ENCODE measurements at places on chromosomes 7 and 10.

- DNase-seq, result no peak
Observed at GRCh38 chr7:105587909-105588635, 6.8 kb upstream of the EFCAB10 start.

DNA sequence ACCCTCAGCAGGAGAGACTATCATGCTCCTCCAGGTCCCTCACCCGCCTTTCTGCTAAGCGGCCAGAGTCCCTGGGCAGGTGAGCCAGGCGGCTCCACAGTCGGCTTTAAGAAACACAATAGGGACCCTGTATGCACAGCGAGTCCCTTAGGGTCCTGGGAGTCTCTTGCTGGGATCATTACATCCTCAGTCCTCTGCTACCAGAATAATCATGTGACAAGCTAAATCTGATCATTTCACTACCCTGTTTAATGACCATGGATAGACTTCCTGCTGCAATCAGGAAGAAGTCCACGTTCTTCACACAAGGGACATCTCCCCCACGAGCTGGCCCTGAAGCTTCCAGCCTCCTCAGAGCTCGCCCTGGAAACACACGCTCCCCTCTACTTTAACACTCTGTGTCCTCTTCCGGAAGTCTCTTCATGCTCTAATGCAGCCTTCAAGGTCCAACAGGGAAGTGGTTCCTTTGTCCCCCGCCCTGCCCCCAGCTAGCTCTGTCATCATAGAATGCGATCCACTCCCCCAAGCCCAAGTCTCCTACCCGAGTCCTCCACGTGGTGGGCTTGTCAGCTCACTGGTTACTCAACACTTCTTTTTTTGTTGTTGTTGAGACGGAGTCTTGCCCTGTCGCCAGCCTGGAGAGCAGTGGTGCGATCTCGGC lies 101.5 kb downstream of the RNF216 start:
- no peak for DNase-seq

DNA sequence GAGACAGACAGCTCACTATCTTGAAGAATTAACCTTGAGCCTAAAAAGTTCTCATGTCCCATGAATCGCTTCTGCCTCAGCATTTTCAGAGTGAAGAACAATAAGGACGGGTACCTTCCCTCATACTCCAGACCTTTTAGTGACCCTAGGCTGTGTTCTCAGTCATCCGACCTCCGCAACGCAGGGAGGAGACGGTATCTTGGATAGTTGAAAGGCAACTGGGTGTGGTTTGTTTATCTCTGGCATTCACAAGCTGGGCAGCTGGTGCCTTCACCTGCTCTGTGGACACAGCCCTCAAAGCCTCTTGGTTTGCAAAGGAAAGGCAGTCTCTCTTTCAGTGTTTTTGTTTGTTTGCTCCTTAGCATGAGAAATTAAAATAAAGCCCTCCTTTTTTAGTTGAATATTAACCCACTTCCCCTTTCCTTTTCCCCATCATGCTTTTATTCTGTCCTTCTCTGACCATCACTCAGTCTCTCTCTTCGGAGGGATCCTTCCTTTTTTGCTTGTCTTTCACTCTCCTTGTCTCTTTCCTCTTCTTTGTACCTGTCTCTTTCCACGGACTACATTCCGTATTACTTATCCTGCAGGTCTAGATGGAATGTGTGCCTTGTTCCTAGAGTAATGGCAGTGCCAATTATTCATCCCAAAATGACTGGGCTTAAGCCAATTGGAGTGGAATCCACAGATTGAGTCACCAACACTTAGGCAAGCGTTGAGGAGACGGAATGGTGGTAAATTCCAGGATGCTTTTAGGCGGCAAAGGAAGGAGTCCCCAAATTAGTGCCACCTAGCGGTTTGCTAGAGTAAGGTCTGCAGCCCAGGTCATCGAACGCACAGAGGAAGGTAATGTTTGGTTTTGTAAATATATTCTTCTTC lies 45.8 kb downstream of the PRR15 start:
- DNase-seq, result peak; percentile 32

- DNase-seq, result no peak
Observed at GRCh38 chr7:10471280-10472058, 502.2 kb upstream of the PHF14 start.

DNA sequence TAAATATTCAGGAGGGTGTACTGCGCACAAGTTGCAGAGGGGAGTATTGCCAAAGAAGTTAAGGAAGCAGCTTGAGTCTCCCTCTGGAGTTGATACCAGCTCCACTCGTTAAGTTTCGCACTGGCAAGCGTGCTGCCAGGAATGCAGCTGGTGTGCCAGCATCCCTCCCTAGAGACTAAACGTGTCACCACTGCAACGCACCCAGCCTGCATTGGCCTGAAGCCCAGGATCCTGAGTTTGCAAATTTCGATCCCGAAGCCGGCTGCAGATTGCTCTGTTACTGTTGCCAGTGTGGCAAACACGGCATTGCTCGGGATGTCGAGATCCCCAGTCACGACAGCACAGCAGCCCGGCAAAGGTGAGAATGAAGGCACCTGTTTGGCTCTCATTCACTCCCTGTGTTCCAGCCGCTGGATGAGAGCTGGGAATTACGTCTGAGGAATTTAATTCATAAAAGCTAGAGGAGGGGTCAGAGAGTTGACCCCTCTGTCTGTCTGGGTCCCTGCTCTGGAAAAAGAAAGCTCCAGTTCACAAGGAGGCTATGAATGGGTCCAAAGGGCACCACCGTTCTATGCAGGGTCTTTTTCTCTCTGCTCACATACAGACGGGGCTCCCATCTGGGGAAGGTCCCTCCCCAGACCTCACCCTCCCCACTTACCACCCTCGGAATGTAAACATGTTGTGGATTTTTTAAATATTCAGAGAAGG lies 61.0 kb downstream of the NRP1 start:
- peak; percentile 89 for DNase-seq

DNA sequence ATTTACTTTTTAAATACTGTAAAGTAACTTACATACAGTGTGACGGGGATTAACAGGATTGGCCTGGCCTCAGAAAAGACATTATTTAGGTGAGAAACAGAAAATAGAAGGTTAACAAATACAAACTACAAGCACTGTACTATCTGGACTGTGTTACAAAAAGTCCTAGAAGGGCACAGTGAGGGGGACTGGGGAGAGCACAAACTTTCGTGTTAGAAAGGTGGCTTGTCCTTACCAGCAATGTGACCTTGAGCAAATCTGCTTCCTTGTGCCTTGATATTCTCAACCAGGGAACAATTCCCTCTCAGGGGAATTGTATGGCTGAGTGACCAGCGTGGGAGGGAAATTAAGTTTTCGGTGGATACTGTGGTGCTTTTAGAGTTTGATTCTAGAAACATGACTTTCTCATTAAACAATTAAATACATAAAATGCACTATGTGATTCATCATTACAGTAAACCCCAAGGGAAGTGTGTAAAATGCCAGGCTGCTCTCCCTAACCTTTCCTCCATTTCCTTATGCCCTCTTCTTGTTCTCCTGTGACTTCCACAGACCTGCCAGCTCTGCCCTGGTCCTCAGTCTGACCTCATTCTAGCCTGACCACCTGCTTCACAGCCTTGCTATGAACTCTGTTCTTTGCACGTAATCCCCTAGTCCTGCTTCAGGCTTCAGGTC lies 57.7 kb downstream of the OSBPL3 start:
- DNase-seq, result no peak

DNA sequence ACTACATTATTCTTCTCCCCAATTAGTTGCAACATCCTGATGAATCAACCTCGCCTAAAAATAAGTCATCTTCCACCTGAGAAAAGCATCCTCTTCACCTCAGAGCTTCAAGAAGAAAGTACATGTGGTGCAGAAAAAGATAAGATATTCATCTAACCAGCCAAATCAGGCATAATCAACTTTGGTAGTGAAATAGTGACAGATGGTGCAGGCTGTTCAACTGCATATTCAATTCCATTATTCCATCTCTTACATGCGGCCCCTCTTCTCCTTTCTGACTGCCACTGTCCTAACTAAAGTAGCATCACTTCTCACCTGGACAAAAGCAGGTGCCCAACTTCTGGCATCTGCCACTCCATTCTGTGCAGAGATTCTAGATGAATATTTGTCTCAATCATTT lies 148.4 kb upstream of the STEAP1 start:
- no peak for DNase-seq

DNA sequence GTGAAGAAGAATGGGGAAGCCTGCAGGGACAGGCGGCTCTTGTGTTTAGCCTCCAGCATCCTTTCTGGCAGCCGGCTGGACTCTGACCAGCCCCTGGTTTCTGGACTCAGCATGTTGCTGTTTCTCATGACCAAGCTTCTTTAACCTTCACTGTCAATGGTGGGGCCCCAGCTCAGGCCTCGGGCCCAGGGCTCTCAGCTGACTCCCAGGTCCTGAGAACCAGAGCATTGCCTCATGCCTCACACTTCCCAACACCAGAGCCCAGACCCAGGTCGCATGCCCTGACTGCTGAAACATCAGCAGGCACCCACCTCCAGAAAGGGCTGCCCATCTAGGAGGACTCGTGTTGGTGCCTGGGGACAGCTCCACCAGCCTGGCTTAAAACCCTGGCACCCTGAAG lies 34.8 kb upstream of the FGFR2 start:
- DNase-seq, result no peak

- DNase-seq, result peak; percentile 34
Observed at GRCh38 chr7:139300390-139300789, 40.7 kb upstream of the FMC1 start.

DNA sequence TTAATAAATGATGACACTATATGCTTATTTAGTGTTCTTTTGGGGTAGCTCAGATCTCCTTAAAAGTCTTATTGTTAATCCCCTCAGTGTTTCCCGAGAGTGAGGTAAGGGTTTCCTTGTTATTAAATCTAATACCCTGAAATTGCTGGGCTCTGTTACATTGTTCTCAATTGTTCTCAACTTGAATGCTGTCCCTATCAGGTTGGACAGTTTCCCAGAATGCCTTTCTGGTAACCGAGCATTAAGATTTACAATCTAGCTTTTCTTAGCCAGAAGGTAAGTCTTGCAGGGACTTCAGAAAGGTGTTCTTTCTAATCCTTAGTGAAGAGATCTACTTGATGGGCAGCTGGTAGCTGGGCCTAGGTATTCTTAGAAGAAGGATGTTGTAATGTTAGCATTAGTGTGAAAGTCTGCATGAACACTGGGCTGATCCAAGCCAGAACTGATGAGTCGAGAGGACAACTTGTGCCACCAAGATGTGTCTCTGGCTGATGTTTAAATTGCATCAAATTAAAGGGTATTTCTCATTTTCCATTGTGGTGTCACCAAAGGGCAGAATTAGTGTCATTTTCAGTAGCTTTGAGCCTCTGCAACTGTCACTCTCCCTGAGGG lies 89.9 kb downstream of the SND1 start:
- peak; percentile 7 for DNase-seq

DNA sequence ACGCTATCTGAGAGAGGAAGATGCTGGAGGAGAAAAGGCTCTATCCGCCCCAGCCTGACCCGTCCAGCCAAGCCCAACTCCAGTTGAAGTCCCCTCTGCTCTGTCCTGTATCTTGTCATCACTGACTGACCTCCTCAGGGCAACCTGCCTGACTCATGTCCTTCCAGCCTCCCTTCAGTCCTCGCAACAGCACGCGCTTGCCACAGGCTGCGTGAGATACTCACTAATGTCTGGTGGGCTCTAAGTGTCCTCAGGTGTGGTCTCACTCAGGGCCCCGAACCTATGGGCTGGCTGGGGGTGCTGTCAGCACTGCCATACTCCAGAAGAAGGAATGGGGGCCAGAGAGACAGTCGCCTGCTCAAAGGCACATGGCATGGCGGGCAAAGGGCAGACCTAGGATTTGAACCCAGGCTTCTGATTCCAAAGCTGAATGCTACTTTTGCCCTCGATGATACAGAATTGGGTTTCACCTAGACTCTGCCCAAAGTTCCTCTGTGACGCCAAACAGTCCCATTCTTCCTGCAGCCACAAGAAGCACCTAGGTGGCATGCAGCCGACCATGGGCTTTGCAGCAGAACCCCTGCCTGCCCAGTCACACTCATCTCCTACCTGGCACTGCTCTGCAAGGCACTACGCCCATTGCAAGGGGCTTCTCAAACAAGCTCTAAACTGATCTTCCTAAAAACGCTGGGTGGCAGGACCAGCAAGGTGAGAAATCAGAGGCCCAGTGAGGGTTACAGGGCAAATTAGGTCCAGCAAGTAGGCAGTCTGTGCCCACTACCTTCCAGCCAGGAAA lies 8.5 kb downstream of the FAM53B start:
- DNase-seq, result no peak

DNA sequence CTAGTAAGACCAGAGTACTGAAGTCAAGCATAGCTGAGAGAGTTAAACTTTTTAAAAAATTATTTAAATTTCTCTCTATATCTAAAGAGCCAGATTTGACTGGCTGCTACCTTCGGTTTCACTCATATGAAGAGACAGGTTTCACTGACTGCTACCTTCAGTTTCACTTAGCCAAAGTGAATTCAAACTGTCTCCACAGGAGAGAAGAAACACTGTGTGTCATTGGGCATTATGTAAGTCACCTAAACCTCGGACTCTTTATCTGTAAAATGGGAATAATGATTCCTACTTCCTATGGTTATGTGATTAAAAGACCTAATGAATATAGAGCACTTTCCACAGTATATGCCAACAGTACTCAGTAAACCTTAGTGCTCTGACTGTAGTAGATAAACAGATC lies 41.6 kb upstream of the MET start:
- DNase-seq, result no peak

GRCh38 chr10:525565-526315 lies 163.7 kb downstream of the DIP2C start:
- DNase-seq, result peak; percentile 20

GRCh38 chr10:50423448-50423847 lies 172.1 kb upstream of the ASAH2 start:
- no peak for DNase-seq

DNA sequence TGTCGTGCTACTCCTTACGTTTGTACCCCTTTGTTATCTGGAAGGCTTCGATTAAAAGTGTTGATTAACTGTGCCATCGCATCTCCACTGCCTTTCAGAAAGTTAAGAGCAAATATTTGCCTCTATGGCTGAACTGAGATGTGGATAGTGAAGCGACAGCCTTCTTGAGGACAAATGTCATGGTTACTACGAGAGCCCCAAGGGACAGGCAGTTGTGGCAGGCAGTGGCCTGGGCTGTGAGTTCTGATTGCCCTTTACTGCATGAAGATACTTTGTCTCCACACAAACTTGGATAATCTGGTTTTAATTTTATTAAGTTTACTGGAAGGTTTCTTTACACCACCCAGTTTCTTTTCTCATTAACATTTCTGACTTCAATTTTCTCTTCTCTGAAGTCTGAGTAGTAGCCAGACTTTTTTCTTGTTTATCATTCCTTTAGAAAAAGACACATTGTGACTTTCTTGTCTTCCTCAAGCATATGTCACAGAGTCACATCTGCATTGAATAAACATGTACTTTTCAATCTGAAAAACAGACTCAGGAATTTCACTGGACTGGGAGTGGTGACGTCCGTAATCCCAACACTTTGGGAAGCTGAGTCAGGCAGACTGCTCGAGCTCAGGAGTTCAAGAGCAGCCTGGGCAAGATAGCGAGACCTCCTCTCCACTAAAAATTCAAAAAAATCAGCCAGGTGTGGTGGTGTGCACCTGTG lies 1.5 kb downstream of the TAS2R41 start:
- no peak for DNase-seq
